ENCODE measurements at places on chromosomes 2 and 18. TPM values are rescaled to one million over a fixed set of nuclear protein-coding genes. Genes with fewer than 3 reads are reported as not detected.

- no peak for DNase-seq
Observed at GRCh38 chr18:52715991-52716390, 376.0 kb downstream of the DCC start.

The VIT gene
- not detected for total RNA-seq

- DNase-seq, result no peak
Observed at GRCh38 chr2:157164370-157164769, 93.1 kb upstream of the GALNT5 start.

DNA sequence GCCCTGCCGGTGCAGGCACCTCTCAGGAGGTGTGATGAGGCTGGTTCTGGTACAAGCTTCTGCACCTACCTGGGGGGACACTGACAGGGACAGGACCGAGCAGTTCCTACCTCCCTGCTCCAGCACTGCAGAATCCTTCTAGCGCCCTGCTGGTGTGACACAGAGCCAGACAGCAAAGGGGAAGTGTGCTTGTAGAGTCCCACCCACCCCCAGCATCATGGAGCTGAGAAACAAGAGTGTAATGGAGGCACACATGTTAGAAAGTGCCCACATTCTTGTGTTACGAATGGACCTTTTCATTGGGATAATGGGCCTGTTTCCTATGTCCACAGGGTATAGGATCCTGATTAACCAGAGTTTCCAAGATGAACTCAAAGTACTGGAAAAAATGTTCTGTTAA, 38.3 kb downstream of the OXER1 start:
- no peak for DNase-seq

DNA sequence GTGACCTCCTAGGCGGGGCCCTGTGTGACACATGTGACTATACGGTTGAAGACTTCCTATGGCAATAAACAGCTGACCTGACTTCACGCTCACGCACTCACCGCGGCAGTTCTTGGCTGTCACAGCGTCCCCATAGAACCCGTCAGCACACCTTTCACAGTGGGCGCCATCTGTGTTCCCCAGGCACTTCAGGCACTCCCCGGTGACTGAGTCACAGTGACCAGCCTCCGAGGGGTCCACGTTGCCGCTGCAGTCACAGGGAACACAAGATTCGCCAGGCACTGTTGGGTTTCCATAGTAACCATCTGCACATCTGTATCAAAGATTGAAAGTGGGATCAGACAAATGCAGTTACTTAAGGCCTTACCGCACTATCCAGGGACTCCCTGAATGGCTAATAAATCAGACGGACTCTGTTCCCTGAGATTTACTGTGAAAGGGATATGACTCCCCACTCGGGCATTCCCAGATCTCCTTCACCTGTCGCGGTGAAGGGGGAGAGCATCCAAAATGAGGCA, 94.5 kb downstream of the LAMA1 start:
- DNase-seq, result no peak

- no peak for DNase-seq
Observed at GRCh38 chr18:2337552-2338141, 233.7 kb downstream of the METTL4 start.

GRCh38 chr18:79597831-79598632, 81.6 kb upstream of the CTDP1 start:
- DNase-seq, result no peak

GRCh38 chr2:99715956-99716355, 226.1 kb upstream of the REV1 start:
- DNase-seq, result no peak

The COL4A3 gene
- 0.34 TPM for total RNA-seq

DNA sequence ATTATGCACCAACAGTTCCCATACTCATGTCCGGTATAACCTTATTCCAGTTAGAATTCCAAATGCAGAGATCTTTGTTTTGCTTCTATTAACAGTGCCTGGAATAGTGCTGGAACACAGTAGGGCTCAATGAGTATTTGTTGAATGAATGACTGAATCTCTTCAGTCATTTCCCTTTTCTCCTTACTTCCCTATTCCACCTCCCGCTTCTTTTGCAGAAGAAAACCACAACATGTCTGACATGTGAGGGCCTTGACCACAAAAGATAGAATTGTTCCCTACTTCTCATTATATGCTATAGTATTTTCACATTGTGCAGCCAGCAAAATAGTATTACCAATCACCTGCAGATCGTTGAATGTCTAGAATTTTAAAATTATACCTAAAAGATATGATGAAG, 19.5 kb upstream of the HNRNPLL start:
- no peak for DNase-seq

DNA sequence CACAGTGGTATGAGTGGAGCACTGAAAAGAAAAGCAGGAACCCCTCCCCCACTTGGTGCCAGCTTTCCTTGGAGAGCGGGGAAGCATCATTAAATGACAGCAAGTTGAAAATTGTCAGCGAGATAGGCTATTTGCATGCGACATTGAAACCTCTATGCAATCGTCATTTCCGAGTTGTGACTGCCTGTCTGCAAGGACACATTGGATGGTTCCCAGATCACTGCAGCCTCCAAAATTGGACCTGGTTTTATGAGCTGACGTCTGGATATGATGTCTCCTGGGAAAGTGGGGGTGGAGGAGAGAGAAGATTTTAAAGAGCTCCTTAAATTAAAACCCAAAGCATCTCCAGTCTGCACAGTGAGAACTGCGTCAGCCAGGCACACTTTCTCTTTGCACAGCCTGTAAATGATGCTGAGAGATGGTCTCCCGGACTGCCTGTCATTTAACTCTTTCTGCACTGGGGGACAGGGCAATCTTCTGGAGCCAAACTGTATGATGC, 57.8 kb upstream of the KIF5C start:
- no peak for DNase-seq

GRCh38 chr18:59219672-59220163, at the start of gene GRP:
TSS of gene GRP (plus strand) at chr18:59220158. CDS start at chr18:59220266, 108 bp downstream.
- no peak for DNase-seq

GRCh38 chr18:53909668-53910067, 314.8 kb downstream of the MBD2 start:
- no peak for DNase-seq

GRCh38 chr2:107804608-107805498, 21.8 kb upstream of the RGPD4 start:
- no peak for DNase-seq

DNA sequence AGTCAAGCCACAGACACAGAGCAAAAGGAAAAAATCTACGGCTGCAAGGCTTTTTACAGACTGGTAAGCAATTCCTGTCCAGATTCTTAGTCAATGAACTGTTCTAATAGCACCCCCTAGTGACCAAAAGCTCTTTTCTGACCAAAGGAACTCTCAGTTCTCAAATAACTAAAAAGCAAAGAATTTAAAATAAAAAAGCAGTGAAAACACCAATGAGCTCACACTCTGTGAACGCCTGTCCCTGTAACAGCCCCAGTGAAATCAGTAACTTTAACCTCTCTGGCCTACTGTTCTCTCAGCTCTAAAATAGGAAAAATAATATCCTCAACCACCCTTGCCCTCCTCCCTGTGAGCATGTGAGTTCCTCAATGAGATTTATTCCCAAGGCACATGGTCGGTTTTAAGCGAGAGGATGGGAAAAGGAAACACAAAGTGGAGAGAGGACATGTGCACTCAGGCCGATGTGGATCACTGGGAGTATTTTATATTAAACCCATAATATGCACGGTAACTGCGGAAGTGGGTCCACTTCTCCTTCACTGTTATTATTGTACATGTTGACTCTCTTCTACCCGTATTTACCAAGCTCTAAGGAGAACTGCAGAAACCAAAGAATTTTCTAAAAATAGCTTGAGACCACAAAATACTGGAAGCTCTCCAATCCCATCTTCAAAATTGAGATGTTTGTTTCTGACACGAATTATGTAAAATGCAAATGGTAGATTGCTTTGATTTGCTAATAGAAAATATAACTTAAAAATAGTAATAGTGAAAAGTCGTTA, 128.5 kb downstream of the STK39 start:
- DNase-seq, result peak; percentile 18

DNA sequence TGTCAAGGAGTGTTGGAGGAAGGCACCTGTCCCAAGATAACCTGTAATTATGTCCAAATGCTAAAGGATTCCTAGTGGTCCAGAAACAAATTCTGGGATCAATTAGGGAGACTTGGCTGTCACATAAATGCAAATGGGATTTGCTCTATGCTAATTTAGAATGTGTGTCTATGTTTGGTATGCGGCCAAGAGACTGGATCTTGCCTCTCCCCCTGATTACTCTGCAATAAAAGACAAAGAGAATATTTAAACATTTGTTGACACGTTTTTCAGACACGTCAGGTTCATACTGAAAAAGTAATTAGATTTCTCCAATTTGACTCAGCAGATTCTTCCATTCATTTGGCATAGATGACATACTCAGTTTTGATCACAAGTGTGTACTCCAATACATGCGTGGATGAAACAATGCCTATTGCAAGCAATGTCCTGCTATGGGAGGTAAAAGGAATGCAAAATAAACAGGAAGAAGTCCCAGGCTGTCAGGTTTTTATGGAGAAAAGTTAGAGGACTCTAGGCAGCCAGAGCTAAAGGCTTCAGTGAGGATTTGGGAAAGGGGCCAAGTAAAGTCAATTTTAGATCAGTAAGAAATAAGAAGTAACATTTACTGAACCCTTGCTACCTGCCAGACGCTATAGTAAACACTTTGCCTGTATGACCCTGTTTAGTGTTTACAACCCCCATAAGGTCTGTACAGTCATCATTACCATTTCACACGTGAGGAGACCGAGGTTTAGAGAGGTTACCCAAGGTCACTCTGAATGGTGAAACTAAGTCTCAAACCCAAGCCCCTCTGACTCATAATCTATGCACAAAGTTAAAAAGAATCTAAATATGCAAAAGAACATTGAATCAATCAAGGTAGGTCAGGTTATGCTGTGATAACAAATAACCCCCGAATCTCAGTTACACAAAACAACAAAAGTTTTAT, 7.8 kb downstream of the ANTXR1 start:
- no peak for DNase-seq
